ENCODE measurements at places on chromosomes 11 and 22.

GRCh38 chr11:83087035-83087434 is 15.3 kb upstream of the RAB30 start:
- no peak for DNase-seq

DNA sequence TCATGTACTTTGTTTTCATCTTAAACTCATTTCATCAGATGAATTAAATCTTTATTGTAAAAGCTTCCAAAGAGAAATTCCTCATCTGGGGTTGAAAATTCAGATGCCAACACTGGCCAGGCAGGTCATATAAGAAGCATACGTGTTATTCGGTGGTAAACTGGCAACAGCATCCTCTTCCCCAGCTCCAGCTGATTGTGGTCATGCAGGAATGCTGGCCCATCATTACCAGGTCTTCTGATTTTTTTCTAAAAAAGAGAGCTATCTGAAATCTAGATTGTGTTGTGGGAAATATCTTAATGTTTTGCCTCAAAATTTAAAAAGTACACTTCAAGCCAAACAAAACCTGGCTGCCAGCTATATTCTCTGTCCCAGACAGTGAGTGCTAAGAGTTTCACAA is 53.6 kb downstream of the ARFGAP2 start:
- DNase-seq, result no peak

- peak; percentile 92 for DNase-seq
Observed at GRCh38 chr11:66022401-66023185, 3.7 kb downstream of the CATSPER1 start.

GRCh38 chr22:43978558-43978957 is 23.3 kb downstream of the SAMM50 start:
- no peak for DNase-seq

DNA sequence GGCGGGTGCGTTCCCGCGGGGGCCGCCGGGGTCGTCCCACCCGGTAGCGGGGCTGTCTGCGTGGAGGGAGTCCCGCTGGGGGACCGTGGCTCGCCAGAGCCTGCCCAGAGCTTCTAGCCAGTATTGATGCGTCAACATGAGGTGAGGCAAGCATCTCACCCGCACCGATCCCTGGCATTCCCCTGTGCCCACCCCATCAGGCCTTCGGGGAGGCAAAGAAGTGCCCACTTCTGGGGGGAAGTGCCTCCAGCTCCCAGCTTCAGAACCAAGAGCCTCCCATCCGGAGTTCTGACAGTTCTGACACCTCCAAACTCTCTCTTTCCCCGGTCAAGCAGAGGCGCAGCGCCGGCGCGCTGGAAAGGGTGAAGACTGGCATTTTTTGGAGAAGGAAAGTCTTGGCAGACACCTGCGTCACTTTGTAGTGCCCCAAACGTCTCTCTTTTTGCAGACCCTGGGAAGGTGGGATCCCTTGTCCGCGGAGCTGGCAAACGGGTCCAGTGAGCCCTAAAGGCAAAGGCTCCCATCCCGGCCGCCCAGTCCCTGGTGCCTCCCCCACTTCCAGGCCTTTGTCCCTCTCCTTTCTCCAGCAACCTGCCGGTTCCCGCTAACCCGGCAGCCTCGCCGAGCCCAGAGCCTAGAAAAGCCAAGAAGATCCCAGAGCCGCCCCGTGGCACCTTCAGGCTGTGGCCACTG is 3.2 kb upstream of the PAX6 start:
- peak; percentile 65 for DNase-seq

GRCh38 chr11:13169709-13170108 is 107.9 kb upstream of the BMAL1 start:
- no peak for DNase-seq

GRCh38 chr11:93570759-93571413 is 27.7 kb upstream of the SMCO4 start:
- DNase-seq, result no peak

DNA sequence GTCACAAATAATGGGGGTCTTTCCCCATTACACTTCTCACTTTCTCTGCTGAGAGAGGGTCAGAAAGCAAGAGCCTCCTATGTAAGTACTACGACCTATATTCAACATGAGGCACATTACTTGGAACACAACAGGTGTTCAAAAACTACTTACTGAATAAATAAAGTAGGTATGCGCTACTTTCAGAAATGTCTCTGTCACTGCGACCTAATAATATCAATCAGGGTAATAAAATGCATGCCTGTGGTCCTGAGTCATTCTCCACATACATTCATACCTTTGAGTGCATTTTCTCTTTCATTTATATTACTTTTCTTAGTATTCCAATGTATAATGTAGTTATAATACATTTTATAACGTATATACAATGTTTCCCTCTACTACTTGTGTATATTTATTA is 838.9 kb downstream of the DLG2 start:
- DNase-seq, result no peak

DNA sequence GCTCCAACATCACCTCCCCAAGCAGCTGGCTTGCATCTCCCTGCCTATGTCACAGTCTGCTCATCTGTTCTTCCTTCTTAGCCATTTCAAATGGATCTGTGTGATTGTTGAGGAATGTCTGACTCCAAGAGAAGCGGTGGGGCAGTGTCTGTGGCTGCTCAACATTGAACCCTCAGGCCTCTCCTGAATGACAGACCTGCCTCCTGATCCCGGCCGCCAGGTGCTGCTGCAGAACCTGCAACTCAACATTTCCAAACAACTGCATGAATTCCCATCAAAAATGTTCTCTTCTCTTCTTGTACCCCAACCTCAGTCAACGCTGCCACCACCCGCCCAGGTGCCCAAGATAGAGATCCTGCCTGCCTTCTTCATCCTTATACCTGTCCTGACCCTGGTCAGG is 132.5 kb downstream of the FBXO7 start:
- no peak for DNase-seq

- no peak for DNase-seq
Observed at GRCh38 chr11:14258221-14258935, 100.6 kb downstream of the RRAS2 start.

GRCh38 chr11:3905080-3905953 is 49.9 kb downstream of the STIM1 start:
- DNase-seq, result no peak

DNA sequence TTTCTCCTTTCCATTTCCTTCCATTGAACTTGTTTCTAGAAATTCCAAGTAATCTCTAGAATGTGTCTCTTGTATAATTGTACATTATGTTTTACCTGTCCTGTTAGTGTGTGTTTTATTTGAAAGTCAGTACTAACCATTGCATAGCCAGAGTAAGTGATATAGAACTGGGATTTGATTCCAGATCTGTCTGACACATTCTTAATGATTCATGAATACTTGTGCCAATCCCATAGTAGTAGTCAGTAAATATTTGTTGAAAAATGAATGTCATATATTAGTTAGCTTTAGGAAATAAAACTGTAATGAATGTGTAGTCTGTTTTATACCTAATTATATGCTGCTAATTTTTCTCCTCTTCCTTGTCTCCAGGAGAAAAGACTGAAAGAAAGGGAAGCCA is 186.9 kb downstream of the DDX10 start:
- DNase-seq, result no peak
